ENCODE measurements at places on chromosomes 2 and 18.

GRCh38 chr18:65057439-65058083, 693.3 kb upstream of the CDH7 start:
- DNase-seq: no peak

DNA sequence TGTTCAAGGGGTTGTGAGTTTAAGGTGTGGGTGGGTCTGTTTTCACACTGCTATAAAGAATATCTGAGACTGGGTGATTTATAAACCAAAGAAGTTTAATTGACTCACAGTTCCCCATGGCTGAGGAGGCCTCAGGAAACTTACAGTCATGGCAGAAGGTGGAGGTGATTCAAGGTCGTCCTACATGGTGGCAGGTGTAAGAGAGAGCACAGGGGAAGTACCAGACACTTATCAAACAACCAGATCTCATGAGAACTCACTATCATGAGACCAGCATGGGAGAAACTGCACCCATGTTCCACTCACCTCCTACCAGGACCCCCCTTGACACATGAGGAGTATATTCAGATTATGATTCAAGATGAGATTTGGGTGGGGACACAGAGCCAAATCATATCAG, 38.0 kb downstream of the RHBDD1 start:
- no peak for DNase-seq

- no peak for DNase-seq
Observed at GRCh38 chr2:10794876-10795275, 17.7 kb downstream of the PDIA6 start.

- DNase-seq: no peak
Observed at GRCh38 chr18:2655954-2656236, 369 bp downstream of the SMCHD1 start.

GRCh38 chr2:3396920-3397559, 17.5 kb downstream of the TRAPPC12 start:
- DNase-seq: no peak

DNA sequence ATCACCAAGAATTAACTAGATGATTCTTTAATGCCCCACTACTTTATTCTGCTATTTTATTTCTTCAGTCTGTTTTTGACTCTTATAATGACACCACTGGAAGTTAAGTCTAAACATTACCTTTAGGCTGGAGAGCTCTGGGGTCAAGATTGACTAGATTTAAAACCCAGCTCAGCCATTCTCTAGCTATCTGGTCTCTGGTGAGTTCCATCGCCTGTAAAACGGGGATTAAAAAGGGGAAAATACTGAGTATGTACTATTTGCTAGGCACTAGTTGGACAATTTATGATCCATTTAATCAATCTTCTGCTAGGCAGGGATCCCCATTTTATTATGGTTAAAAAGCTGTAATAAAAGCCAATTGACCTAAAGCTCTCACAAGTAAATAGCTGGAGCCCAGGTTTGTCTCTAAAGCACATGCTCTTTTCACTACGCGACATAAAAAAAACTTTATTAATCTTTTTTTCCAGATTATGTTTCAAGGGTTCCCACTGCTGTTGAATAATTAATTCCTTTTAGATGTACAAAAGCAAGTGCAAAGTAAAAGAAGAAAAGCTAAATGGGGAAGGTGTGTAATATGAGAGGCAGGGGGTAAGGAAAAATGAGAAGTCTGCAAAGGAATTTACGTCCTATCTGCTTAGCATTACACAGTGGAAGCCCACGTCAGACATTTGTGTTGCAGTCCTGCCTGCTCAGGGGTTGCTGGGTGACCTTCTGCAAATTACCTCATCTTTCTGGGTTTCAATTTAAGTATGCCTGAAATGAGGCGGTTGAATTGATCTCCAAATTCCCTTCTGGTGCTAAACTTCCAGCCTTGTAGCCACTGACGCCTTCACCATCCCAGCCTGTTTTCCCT, 918 bp upstream of the NABP1 start:
- DNase-seq: peak; percentile 90

- no peak for DNase-seq
Observed at GRCh38 chr2:31526946-31527732, 53.6 kb downstream of the SRD5A2 start.

DNA sequence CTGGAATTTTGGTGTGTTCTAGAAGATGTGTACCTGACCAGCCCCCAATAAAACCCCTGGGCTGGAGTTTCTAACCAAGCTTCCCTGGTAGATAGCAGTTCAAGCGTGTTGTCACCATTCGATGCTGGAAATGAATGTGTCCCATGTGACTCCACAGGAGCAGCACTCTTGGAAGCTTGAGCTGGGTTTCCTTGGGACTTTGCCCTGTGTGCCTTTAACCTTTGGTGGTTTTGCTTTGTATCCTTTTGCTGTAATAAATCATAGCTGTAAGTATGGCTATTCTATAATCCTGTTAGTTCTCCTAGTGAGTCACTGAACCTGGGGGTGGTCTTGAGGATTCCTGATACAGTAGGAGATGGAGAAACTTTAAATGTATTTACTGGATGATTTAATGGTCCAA, 65.2 kb downstream of the KLHL14 start:
- peak; percentile 29 for DNase-seq

DNA sequence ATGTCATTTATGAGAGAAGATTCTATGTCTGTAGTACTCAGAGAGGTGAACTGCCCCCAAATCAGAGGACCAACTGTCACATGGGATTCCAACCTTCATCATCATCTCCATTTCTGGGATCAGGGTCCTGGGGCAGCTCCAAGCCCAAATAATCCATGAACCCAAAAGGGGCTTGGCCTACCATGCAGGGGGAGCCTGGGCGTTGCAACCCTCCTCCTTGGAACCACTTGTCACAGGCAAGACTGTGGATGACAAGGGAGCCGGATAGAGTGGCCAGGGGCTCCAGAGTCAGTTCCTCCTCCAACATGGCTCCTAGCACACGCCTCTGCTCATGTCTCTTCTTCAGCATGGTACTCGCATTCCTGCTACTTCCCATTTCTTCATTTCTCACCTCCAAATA, 7.9 kb downstream of the CTLA4 start:
- no peak for DNase-seq

DNA sequence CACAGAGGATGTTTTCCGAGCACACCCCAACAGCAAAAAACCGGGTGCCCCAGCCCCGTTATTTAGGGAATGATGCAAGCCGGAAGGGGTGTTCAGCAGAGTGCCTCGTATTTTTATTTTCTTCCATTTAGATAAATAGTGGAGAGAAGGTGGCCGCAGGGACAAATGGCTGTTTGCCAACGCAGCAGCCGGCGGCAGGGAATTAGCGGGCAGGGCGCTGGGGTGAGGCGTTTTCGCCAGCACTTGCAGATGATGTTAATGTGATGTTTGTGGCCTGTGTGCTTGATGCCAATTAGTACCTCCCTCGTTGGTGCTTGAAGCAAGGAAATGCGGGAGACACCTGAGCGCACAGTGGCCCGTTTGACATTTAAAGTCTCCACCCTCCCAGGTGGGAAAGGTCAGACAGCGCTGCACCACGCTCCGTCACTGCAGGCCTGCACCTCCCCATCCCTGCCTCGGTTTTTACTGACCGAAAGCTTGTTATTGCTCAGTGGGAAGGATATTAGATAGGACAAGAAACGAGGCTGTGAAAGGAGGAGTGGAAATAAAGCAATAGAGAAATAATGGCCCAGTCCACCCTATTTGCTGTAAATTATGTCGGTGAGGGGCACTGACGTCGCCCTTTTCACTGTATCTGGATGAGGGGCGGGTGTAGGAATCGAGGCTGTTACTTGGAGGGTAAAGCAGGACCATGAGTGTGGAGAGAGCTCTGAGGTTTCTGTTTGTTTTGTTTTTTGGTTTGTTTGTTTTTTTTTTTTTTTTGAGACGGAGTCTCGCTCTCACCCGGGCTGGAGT, 39.1 kb downstream of the NFATC1 start:
- no peak for DNase-seq

DNA sequence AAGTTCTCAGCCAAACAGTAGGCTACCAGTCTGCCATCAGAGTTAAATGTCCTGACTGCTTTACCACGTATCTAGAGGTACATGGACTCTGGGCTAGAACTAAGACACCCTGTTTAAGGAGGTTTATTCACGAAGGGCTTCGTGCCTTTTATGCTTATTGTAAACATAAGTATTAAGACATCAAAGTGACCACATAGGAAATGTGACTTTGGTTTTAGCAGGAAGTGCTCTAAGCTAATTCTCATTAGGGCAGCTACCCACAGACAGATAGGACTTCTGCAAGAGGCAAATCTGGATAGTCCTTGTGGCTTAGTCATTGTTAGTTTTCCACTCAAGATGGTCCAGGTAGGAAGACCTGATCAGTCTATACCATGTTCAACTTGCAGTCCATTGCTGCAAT, 233.3 kb upstream of the MGAT5 start:
- DNase-seq: no peak

DNA sequence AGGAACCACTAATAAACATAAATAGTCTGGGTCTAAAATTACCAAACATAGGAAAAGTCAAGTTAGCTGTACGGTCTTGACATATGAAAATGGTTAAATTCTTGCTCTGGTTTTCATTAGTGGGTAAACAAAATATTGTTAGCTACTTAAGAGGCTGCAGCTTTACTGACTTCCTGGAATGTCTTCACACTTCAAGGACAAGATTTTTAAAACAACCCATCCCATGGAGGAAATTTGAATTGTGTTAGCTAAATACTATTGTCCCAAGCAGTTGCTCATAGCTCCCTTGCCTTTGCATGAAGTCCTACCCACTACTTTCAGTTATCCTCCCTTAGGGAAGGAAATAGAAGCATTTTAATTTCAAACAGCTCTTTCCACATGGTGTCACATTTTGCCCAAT, 128.5 kb downstream of the EPHA4 start:
- no peak for DNase-seq

GRCh38 chr2:213241817-213242216, 42.4 kb upstream of the SPAG16 start:
- DNase-seq: no peak
